ENCODE measurements at places on chromosomes 13 and 19. TPM values are rescaled to one million over a fixed set of nuclear protein-coding genes. Genes with fewer than 3 reads are reported as not detected.

SLC15A1 gene
- 2.4 TPM for total RNA-seq

FAM83E gene
- 4.5 TPM for total RNA-seq

LAIR1 gene
- not detected for total RNA-seq

CABP5 gene
- total RNA-seq, result not detected

MCF2L gene
- total RNA-seq, result 22.9 TPM

C13orf42 gene
- total RNA-seq, result 24.5 TPM

LMTK3 gene
- 5.7 TPM for total RNA-seq

LILRB5 gene
- not detected for total RNA-seq

NAA16 gene
- total RNA-seq, result 42.3 TPM

ODAD3 gene
- 0.54 TPM for total RNA-seq

TEX101 gene
- not detected for total RNA-seq

GRCh38 chr19:49624967-49625910 is 14.7 kb downstream of the RRAS start:
- no peak overlapping the region for H3K4me3 ChIP-seq
- DNase-seq, result no peak
- H3K4me1 ChIP-seq, result no peaks in the 10 kb centered on the region
- no peak overlapping the region for H3K27ac ChIP-seq

DNA sequence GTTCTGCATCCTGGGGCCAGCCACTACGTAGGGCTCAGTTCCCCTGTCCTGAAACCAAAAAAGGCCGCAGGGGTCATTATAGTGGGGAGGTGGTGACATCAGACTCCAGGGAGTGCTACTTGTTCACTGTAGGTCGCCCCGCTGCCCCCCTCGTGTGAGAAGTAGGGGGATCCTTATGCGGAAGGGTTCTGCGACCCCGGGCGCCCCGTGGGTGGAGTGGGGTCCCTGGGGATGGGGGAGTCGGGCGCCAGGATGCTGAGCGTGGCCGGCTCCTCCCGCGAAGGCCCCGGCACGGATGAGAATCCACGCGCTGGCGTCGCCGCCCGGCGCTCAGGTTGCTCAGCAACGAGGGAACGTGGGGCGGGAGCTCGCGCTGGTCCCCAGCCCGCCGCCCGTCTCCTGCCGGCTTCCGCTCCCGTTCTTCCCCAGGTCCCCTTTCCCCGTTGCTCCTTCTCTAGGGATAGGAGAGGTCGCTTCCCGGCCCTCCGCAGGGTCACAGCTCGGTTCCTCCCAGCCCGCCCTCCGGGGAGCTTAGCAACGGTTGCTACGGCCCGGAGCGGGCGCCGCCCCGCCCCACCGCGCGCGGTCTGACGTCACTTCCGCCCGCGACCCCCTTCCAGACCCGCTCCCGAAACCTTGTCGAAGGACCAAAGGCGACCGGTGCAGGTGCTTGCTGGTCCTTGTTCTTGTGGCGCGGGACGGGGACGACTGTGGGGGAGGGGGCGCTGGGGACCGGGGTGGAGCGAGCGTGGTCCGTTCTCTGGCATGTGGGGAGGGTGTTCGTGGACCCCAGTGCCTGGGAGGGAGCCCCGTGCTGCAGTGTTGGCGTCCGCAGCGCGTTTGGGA is at the start of gene NAT14:
NAT14 (plus strand) TSS at position 596 of the 846 bp plus-strand sequence. CDS start 521 bp downstream, outside the sequence.
- H3K4me3 ChIP-seq, result peak within 1 kb of the TSS; percentile 80
- peaks cover 22% of the 10 kb centered on the region for H3K4me1 ChIP-seq
- H3K27ac ChIP-seq, result peak within 1 kb of the TSS; percentile 74
- DNase-seq, result peak; percentile 95
- H3K27me3 ChIP-seq, result no peaks in the 10 kb centered on the region
- H3K36me3 ChIP-seq, result no peaks in the 10 kb centered on the region

GRCh38 chr19:33740811-33741396 is 55.8 kb upstream of the KCTD15 start:
- H3K4me3 ChIP-seq, result no peak overlapping the region
- H3K4me1 ChIP-seq, result peaks cover 6% of the 10 kb centered on the region
- H3K27ac ChIP-seq, result no peak overlapping the region
- H3K36me3 ChIP-seq, result no peaks in the 10 kb centered on the region
- no peaks in the 10 kb centered on the region for H3K27me3 ChIP-seq

DNA sequence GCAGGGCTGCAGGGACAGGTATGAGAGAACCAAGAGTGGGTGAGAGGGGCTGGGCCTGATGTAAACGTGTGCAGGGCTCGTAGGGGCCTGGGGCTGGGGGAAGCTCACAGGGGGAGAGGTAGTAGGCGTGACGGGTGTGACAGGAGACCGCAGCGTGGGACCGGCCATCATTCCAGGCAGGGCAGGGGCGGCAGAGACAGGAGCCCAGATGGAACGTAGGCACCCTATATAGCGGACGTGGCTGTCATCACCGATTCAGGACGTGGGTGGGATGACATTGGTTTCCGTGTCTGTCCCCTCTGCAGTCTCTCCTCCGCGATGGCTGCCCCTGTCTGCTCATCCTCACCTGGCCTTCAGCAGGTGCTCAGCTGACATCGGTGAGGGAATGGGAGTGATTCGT is 48.4 kb downstream of the IER2 start:
- no peaks in the 10 kb centered on the region for H3K36me3 ChIP-seq
- H3K4me1 ChIP-seq, result no peaks in the 10 kb centered on the region
- H3K4me3 ChIP-seq, result no peak overlapping the region
- no peak overlapping the region for H3K27ac ChIP-seq
- DNase-seq, result no peak
- no peaks in the 10 kb centered on the region for H3K27me3 ChIP-seq

DNA sequence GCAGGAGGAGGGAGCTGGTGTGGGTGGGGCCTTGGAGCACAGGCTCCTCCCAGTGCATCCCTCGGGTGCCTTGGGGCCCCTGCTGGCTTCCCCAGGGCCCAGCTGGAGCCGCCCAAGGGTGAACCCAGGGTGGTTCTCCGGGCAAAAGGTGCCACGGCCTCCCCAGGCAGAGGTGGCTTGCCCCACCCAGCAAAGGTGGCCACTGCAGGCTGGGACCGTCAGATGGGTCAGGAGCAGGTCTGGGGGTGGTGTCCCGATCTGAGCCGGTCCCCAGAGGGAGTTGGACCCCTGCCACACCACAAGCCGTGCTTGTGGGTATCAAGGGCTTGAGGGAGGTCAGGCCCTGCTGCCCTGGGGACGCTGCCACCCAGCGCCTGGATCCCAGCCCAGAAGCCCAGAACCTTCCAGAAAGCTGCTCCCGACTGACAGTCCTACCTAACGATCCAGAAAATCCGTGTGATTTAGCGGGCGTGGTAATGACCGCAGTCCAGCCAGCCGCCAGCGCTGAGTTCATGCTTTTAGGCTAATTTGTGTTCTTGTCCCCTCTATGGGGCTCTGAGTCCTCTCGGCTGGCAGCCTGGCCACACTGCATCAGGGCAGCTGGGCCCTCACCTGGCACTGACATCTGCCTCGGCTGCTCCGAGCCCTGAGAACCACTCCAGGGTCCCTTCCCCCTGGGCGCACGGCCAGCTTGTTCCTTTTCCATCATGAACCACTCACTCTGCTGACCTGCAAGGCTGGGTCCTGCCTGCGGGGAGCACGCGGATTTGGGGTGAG is 5.0 kb upstream of the GRIN3B start:
- no peak overlapping the region for H3K27ac ChIP-seq
- H3K4me1 ChIP-seq, result no peaks in the 10 kb centered on the region
- DNase-seq, result no peak
- no peak overlapping the region for H3K4me3 ChIP-seq
- H3K36me3 ChIP-seq, result no peaks in the 10 kb centered on the region
- peaks cover 31% of the 10 kb centered on the region for H3K27me3 ChIP-seq

GRCh38 chr13:66585669-66586203 is 644.4 kb downstream of the PCDH9 start:
- H3K4me1 ChIP-seq, result no peaks in the 10 kb centered on the region
- H3K27ac ChIP-seq, result no peak overlapping the region
- H3K27me3 ChIP-seq, result no peaks in the 10 kb centered on the region
- DNase-seq, result no peak
- H3K36me3 ChIP-seq, result no peaks in the 10 kb centered on the region
- no peak overlapping the region for H3K4me3 ChIP-seq

- H3K27ac ChIP-seq, result no peak overlapping the region
- no peak for DNase-seq
- H3K4me1 ChIP-seq, result peaks cover 3% of the 10 kb centered on the region
- no peak overlapping the region for H3K4me3 ChIP-seq
Observed at GRCh38 chr13:112679381-112679780, 10.5 kb upstream of the ATP11A start.

- no peak overlapping the region for H3K27ac ChIP-seq
- H3K27me3 ChIP-seq, result no peaks in the 10 kb centered on the region
- no peak for DNase-seq
- H3K36me3 ChIP-seq, result no peaks in the 10 kb centered on the region
Observed at GRCh38 chr13:21427741-21428140, 31.4 kb downstream of the ZDHHC20 start.

- peaks cover 2% of the 10 kb centered on the region for H3K36me3 ChIP-seq
Observed at GRCh38 chr19:6952956-6953355, 65.6 kb downstream of the ADGRE1 start.

- peak; percentile 35 for DNase-seq
- H3K4me3 ChIP-seq, result no peak overlapping the region
- H3K36me3 ChIP-seq, result no peaks in the 10 kb centered on the region
- no peak overlapping the region for H3K27ac ChIP-seq
- 0 out of 2 replicates have a peak, but pooled peaks cover 2% of the 10 kb centered on the region for H3K4me1 ChIP-seq
Observed at GRCh38 chr13:67343777-67344176, 113.6 kb upstream of the PCDH9 start.

DNA sequence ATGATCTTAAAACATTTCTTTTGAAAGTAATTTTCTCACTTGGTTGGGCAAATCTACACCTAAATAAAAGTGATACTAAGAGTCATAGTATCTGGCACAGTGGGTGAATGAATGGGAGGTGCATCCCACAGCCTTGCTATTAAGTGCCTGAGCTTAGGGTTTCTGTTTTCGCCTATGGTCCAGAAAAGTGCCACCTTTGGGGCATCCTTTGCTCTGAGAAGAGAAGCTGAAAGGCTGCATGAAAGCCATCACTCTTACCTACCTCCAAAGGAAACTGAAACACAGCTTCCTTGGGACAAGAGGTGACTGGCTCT is 55.6 kb upstream of the AKAP11 start:
- H3K36me3 ChIP-seq, result no peaks in the 10 kb centered on the region
- DNase-seq, result no peak
- no peaks in the 10 kb centered on the region for H3K27me3 ChIP-seq
- H3K4me3 ChIP-seq, result no peak overlapping the region
- H3K27ac ChIP-seq, result no peak overlapping the region

DNA sequence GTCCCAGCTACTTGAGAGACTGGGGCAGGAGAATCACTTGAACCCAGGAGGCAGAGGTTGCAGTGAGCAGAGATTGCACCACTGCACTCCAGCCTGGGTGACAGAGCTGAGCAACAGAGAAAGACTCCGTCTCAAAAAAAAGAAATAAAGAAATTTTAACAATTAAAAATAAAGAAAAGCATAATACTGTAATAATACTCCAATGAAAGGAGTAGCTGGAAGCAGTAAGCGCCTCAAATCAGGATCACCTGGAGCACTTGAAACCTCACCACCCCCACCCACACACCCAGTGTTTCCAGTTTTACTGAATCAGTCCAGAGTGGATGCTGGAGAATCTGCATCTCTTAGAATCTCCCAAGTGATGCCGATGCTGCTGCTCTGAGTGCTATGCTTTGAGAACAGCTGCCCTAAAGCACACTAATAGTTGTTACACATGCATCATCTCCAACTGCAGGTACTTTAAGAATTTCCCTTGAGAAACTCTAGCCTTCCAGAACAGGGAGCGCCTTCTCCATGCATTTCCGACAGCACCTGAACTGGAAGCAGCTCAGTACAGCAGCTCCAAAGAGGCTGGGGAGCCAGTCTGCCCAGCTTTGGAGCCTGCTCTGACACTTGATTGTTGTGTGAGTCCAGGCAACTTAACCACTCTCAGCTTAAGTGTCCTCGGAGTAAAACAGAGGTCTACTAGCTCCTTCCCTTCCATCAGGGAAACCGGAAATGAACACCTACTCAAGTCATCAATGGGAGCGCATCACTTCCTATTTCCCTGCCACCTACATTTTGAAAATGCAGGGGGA is 2.9 kb downstream of the ABCC4 start:
- H3K27me3 ChIP-seq, result peaks cover 21% of the 10 kb centered on the region
- DNase-seq, result no peak
- H3K4me3 ChIP-seq, result no peak overlapping the region
- H3K4me1 ChIP-seq, result 0 out of 2 replicates have a peak, but pooled peaks cover 5% of the 10 kb centered on the region

GRCh38 chr19:33702606-33703437 is 81.1 kb downstream of the CHST8 start:
- 0 out of 2 replicates have a peak, but pooled peaks cover 7% of the 10 kb centered on the region for H3K4me1 ChIP-seq
- no peaks in the 10 kb centered on the region for H3K27me3 ChIP-seq
- no peak overlapping the region for H3K4me3 ChIP-seq
- no peaks in the 10 kb centered on the region for H3K36me3 ChIP-seq
- DNase-seq, result no peak
- no peak overlapping the region for H3K27ac ChIP-seq

- no peaks in the 10 kb centered on the region for H3K27me3 ChIP-seq
- no peak for DNase-seq
- peak overlapping the region; percentile 48 for H3K4me3 ChIP-seq
- H3K36me3 ChIP-seq, result no peaks in the 10 kb centered on the region
- peaks cover 27% of the 10 kb centered on the region for H3K4me1 ChIP-seq
Observed at GRCh38 chr13:49113526-49114286, 106.4 kb upstream of the MLNR start.

GRCh38 chr19:44765033-44765948 is 12.4 kb upstream of the CBLC start:
- no peak for DNase-seq
- no peak overlapping the region for H3K27ac ChIP-seq
- H3K4me1 ChIP-seq, result no peaks in the 10 kb centered on the region
- no peaks in the 10 kb centered on the region for H3K36me3 ChIP-seq
- H3K4me3 ChIP-seq, result no peak overlapping the region

- no peak overlapping the region for H3K27ac ChIP-seq
- H3K4me3 ChIP-seq, result no peak overlapping the region
- H3K4me1 ChIP-seq, result peaks cover 7% of the 10 kb centered on the region
- no peaks in the 10 kb centered on the region for H3K36me3 ChIP-seq
- no peaks in the 10 kb centered on the region for H3K27me3 ChIP-seq
Observed at GRCh38 chr13:50425772-50426171, 410.5 kb downstream of the KCNRG start.

- H3K36me3 ChIP-seq, result peaks cover 16% of the 10 kb centered on the region
- DNase-seq, result no peak
- H3K4me1 ChIP-seq, result no peaks in the 10 kb centered on the region
- no peak overlapping the region for H3K4me3 ChIP-seq
Observed at GRCh38 chr19:45280471-45280961, 29.4 kb downstream of the MARK4 start.

DNA sequence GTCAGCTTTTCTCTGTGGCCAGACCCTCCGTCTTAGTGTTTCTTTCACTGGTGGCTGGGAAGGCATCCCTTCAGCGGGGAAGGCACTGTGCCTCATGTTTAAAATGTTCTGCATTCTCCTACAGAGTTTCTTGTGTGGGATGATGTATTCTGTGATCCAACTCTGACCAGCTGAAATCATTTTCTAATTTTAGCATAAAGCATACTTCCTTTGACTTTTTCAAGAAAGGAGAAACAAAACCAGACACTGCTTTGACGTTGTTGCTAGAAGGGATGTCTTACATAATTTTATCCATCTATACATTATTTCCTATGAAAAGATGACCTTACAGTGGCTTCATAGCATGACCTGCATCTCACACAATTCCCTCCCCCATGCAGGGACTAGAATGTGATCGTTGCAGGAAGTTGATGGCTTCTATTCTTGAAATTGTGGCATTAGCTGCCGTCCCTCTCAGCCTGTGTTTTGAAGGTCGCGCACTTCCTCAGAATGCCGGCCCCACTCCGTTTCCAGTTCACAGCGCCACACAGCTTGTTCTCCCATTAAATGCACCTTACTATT is 38.6 kb upstream of the TEX29 start:
- H3K27me3 ChIP-seq, result no peaks in the 10 kb centered on the region
- H3K27ac ChIP-seq, result no peak overlapping the region
- no peaks in the 10 kb centered on the region for H3K4me1 ChIP-seq
- no peak for DNase-seq
- H3K36me3 ChIP-seq, result peaks cover 22% of the 10 kb centered on the region
- no peak overlapping the region for H3K4me3 ChIP-seq

Data from GM23338 (cell line).